ENCODE measurements at places on chromosomes 7 and 10.

GRCh38 chr10:72126184-72126871 is 38.0 kb upstream of the SPOCK2 start:
- DNase-seq, result peak; percentile 44

GRCh38 chr7:23618241-23618640 is 21.1 kb downstream of the CCDC126 start:
- peak; percentile 41 for DNase-seq

GRCh38 chr7:22700559-22701002 is 26.4 kb upstream of the IL6 start:
- peak; percentile 57 for DNase-seq

DNA sequence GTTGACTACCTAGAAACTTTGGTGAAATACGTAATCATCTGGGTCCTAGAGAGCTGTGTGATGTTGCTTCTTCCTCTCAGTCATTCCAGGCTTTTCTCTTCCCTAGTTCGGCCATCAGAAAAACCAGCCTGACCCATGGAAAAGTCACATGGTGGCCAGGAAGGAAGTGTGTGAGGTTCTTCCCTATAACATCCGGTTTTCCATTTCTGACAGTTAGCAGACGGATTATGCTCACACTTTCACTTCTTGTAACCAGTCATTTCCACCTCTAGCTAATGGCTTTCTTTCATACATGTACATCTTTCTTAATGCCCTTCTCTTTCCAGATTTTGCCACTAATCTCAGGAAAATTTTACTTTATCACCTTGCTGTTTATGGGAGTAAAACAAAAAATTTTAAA is 110.0 kb upstream of the GLCCI1 start:
- no peak for DNase-seq

DNA sequence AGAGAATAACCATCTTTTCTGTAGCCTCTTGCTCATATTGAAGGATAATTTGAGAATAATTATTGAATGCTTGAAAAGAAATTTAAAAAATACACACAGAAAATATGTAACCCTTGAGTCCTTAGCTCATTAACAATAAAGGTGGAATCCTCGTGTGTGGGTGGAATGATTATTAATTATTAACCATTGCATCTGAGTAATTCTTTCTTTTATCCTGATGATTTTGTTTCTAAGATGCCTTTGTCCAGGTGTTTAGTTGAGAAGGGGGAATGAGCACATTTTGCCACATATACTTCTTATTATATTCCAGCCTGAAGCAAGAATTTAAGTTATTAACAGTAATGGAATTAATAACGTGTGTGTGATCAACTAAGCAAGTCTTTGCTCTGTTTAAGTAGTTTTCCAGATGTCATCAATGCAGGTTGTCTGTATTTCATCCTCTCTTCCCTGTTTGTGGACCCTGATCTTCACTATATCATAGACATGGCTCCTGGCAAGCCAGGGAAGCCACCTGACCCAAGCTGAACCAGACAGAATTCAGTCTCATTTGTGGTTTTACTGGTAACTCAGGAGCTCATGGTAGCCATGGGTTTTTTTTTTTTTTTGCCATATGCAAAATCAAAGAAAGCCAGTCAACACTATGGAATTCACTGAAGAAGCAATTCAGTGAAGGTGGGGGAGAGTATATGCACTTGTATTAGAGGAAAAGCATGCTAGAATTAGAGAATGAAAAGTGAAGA is 144.3 kb downstream of the KIF20B start:
- peak; percentile 47 for DNase-seq
